Activated naive CD4-positive, alpha-beta T cell treated with anti-CD3 and anti-CD28 coated beads, Interleukin-2, amount 10 ng/mL, durations not matched to agents 7 days and 5 days (primary cell): ENCODE measurements at places on chromosomes 16 and 17.
A peak's percentile ranks its signal among the peaks of the same experiment; 100 is the strongest.

- DNase-seq = no peak
Observed at GRCh38 chr16:11190588-11191560, 65.1 kb downstream of the SOCS1 start.

GRCh38 chr17:34220752-34221395 lies 34.2 kb upstream of the CCL2 start:
- no peak for DNase-seq

- DNase-seq = peak; percentile 25
Observed at GRCh38 chr16:69859105-69859989, 91.8 kb upstream of the CLEC18A start.

DNA sequence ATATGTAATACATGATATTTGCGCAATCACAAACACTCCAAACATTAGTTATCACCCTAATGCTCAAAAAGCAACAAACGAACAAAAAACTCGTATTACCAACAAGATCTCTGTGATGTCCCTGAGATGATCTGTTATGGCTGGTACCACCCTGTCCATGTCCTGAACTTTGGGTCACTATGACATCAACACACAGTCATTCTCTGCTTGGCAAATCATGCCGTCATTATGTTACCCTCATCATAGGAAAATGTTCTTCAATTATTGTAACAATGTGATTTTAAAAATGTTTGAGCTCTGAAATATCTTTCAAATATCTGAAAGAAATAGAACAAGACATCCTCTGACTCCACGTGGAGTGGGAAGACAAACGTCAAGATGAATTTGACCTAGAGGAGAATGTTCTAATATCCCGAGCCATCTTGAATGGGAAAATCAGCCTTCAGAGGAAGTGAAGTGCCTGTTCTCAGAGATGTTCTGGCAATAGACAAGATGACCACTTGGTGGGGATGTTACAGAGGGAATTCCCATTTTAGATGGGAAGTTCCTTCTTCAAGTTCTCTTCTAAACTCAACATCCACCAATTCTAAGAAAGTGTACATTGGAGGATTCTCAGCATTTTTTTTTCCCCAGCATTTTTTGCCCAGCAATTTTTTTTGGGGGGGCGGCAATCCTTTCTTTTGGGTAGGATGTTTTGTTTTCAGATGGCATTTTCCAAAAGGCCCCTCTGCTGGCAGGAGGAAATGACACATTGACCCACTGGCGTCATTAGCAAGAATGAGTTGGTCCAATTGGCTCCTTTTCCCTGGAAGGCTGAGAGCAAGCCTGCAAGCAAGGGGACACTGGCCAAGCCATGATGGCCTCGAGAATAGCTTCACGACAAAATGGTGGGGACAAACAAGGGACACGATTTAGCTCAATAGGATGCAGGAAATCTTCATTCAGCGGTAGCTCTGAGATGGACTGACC lies 3.7 kb upstream of the HSD17B2 start:
- no peak for DNase-seq
